ENCODE measurements at places on chromosomes 7 and 10. TPM values are rescaled to one million over a fixed set of nuclear protein-coding genes. Genes with fewer than 3 reads are reported as not detected.

Gene RNF148
- not detected for total RNA-seq

DNA sequence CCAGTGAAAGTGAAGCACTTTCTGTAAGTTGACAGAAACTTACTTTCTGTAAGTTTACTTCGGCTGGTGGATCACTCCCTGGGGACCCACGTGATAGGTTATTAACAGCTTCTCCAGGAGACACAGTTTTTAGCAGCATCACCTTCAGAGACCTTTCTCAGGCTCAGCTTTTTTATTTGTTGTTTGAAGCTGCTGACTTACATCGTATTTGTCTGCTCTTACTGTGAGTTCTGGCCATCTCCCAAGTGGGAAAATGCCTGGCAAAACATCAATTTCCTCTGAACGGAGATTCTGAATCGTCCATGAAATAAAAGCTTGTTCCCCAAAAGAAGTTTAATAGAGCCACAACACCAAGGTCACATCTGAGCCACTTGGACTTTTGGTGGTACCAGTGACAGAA, 178.7 kb upstream of the PODXL start:
- DNase-seq: no peak

DNA sequence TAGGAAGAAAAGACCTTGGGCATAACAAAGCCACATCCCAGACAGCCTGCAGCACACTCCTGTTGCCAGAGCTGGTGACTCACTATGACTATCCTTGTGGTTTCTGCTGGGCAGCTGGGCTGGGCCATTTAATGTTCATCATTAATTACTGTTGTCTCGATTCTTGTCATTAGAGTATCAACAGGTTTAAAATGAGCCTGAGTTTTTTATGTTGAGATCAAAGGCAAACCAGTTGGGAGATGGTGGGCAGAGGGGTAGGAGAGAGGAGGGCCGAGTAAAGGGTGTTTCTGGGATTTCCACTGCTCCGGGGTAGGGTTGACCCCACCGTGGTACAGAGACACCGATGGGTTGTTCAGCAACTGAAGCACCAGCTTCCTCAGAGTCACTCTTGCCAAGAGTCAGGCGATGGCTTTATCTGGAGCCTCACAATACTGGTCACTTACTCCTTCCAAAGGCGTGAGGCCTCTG, 128.7 kb upstream of the LYZL1 start:
- peak; percentile 99 for DNase-seq

GRCh38 chr7:113246738-113247137, 128.4 kb upstream of the SMIM30 start:
- DNase-seq: no peak

DNA sequence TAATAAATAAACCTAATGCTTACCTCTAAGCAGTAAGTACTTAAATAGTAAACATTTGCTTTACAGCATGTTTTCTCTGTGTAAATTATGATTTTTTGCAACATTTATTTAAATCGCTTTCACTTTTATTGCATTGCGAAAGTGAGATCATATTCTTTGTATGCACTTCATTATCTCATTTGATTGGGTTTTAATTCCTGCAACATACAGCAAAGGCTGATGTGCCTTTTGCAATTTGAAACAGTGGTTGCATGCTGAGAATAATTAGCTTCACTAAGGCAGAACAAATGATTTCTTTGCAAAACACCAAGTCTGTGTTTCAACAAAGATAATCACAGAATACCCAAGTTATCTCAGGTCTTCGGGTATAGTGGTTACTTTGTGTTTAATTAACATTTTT, 16.3 kb upstream of the THSD7A start:
- no peak for DNase-seq

GRCh38 chr10:97081621-97082235, 104.0 kb downstream of the SLIT1 start:
- DNase-seq: peak; percentile 40

GRCh38 chr7:112510001-112510742, 29.4 kb downstream of the LSMEM1 start:
- peak; percentile 80 for DNase-seq

- no peak for DNase-seq
Measured at GRCh38 chr10:102959360-102959759, 41.3 kb downstream of the CNNM2 start.

DNA sequence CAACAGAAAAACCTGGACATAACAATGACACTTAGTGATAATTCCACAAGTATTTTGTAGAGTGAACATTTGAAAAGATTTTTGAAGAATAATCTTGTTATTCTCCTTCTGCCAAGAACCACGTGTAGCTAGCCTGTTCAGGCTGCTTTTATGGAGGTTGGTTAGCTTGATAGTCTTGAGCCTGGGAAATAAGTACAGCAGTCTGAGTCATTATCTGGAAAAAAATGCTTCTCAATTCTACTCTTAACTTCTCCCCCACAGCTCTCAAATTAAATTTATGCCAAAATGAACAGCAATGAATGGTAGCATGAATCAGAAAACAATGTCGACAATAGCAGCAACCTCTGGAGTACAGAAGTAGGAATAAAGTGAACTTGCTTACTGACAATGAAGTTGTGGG, 63.2 kb downstream of the GPR37 start:
- DNase-seq: no peak

- DNase-seq: no peak
Measured at GRCh38 chr10:70269741-70270140, 14.1 kb downstream of the NPFFR1 start.

DNA sequence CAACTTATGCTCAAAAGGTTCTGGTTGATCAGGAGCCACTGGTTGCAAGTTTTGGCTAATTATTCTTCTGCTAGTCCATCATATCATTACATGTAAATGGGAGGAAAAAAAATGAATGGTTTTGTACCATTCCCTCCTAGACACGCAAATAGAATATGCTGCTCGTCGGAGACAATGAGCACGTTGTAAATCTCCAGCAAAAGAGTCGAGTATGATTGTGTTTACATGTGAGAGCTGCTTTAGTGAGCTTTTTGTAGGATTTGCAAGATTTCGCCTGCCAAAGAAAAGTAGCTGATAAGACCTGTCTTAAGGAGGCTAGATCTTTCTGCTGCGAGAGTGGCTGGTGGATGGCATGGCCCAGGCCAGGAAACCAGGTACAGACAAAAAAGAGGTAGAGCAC, 109.0 kb downstream of the ZMYND11 start:
- DNase-seq: no peak

GRCh38 chr10:72260239-72260975, 13.3 kb upstream of the DDIT4 start:
- peak; percentile 97 for DNase-seq
